ENCODE measurements at places on chromosomes 6 and 20.

DNA sequence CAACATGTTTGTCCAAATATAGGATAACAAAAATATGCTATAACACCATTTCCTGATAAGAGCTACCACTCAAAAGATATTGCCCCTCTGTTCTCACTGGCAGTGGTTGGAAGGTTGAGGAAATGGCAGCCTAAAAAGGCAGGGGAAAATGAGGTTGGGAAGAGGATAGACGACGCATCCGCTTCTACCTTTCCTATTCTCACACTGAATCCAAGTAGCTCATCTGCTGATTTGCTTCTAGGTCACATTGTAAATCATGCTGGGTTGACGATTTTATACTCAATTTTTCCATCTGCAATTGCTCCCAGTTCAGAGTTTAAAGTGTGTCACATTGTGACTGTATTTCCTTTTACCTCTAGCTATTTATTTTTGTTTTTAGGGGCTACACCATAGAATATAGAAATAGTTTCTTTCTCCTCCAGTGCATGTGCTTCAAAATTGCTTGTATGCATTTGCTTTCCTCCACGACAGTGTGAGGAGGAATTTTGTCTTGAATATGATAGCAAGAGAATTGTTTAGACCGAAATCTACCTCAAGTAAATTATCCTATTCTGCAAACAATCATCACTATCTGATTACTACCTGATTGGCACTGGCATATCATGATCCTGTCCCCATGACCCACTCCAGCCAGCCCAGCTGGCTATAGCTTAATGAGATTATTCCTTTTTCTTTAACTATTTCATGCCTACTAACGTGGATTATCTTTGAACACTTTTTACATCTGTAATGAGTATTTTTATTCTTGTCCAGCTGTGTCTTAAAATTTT is 179.6 kb upstream of the RAB32 start:
- DNase-seq: no peak

DNA sequence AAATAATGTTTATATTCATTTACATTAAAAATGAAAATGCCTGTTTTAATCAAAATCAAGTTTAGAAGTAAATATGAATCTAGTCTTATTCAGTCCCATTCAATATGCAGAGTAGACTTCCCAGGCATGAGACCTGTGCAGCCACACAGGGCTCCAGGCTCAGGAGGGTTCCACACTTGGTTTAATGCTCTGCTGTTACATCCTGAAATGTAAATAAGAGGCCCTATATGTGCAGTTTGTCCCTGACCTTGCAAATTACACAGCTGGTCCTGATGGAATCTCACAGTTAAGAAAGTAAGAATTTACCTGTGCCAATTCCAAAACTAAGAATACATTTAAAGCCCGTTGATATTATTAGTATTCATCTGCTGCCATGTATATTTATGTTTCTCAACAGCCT is 79.4 kb downstream of the ARHGAP18 start:
- no peak for DNase-seq

DNA sequence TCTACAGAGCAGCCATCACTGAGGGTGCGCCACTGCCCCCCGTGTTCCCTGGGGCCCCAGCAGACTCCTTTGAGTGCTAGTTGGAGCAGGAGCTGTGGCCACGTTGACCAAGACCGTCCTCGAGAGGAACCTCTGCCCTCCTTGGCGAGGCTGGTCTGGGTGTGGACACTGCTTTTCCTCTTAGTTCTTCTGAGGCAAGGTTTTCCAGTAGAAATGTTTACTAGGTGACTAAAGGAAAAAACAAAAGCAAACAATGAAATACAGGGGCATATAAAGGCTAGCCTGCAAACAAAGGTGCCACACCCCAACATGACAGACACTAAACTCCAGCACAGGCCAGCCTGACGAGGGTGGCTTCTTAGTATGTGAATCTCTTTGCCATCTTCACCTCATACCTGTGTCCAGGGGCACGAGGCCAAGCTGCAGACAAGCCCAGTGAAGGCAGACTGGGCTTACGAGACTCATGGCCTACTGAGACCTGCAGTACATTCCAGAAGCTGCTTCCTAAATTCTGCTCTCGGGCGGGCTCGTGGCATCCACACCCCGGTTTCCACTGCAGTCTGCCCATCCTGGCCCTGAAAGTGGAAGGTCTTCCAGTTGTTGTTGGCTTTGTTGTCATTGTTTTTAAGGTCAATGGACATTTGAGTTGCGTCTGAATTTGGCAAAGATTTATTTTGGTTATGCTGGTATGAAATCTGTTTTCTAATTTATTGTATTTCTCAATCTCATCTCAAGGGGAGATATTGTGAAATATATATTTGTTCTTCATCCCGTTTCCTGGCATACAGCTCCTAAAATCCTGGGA is 39.2 kb downstream of the FAM50B start:
- DNase-seq: no peak

DNA sequence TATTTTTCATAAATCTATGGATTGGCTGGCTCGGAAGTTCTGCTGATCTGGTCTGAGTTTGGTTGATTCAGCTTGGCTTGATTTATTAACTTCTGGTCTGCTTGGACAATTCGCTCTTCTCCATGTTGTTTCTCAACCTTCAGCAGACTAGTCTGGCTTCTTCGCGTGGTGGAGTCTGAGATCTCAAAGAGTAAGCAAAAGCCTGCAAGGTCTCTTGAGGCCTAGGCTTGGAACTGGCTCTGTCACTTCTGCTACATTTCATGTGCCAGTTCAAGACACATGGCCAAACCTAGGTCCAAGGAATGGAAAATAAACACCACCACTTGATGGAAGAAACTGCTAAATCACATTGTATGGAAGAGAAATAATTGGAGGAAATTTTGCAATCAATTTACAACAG is 115.1 kb upstream of the JAG1 start:
- DNase-seq: no peak

DNA sequence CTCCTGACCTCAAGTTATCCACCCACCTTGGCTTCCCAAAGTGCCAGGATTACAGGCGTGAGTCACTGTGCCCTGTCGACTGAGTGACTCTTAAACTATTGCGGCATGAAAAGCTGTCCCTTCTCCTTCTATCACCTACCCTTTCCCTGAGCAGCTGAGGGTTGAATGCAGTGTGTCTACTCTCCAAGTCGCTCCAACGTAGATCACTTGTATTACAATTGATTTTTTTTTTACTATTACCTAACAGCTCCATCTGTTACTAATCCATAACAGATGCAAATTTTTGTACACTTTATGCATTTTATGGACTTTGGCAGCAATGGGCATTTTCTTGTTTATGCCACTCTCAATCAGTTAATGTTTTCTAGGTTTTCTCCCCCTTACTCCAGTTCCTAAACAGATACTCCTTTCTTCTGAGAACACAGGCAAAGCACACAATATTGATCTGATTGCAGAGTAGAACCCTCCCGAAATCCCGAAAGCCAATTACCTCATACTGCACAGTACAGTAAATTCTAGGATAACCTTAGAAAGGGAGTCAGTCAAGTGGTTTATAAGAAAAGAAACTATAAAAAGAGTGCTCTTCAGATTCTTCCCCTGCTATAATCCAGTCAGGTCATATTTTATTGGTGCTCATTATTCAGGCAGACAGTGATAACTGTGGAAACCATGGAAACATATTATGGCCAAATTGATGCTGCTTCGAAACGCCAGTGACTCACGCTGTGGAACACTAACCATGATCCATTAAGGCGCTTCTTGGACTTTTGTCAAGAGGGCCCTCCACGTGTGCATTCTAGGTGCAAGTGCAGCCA is 273.0 kb downstream of the ADGB start:
- no peak for DNase-seq

- DNase-seq: no peak
These were observed 8.6 kb upstream of the HIVEP2 start for GRCh38 chr6:142953373-142954273.

- no peak for DNase-seq
These were observed 44.1 kb downstream of the DUSP22 start for GRCh38 chr6:336159-337114.

- DNase-seq: peak; percentile 89
These were observed 109.6 kb downstream of the RTN4IP1 start for GRCh38 chr6:106519460-106520394.

DNA sequence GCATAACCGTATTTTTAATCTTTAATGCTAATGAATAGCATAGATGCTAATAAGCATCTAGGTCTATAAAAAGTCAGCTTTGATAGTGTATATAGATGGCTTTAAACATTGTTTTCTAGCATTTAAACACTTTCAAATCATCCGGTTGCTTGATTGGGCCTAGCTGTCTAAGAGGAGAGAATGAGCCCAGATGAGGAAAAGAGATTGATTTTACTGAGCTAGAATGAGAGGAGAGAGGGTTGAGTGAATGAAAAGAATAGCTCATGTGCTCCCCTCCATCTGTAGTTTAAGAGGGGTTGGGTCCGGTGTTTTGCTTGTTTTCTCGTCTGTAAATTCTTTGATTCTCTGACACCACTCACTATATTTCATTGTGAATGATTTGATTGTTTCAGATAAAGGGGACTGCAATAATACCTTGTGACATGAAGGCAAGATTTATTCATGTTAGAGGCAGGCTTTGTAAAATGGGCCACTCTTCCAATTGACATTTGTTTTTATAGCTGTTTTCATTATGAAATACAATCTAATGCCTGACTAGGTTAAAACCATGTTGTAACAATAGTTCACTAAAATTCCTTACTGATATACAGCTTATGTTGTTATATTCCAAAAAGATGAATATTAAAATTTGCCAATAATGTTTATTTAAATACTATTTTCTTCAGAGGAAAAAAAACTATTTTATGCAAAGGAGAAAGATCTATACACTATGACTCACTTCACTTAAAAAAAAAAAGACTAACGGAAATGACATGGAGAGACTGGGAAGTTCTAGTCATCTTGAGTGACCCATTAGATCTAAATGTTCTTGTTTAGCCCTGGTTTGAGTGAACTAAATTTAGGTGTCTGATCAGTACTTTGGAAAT is 3.2 kb downstream of the PTPN1 start:
- DNase-seq: no peak

- no peak for DNase-seq
These were observed 724 bp downstream of the CDKN1A start for GRCh38 chr6:36679043-36679833.

DNA sequence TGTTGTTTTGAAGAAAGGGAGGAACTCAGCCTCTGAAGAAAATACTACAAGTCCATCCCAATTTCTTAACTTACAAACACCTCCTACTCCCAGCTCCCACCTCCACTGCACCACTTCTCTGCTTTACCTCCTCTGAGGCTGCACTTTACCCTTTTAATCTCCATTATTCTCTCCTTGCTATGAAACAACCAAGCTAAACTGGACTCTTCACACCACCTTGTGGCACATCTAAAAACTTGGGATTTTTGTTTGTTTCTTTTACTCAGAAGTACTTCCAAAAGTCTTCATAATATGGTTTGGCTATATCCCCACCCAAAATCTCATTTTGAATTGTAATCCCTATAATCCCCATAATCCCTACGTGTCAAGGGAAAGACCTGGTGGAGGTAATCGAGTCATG is 142.2 kb downstream of the MOXD1 start:
- DNase-seq: no peak

DNA sequence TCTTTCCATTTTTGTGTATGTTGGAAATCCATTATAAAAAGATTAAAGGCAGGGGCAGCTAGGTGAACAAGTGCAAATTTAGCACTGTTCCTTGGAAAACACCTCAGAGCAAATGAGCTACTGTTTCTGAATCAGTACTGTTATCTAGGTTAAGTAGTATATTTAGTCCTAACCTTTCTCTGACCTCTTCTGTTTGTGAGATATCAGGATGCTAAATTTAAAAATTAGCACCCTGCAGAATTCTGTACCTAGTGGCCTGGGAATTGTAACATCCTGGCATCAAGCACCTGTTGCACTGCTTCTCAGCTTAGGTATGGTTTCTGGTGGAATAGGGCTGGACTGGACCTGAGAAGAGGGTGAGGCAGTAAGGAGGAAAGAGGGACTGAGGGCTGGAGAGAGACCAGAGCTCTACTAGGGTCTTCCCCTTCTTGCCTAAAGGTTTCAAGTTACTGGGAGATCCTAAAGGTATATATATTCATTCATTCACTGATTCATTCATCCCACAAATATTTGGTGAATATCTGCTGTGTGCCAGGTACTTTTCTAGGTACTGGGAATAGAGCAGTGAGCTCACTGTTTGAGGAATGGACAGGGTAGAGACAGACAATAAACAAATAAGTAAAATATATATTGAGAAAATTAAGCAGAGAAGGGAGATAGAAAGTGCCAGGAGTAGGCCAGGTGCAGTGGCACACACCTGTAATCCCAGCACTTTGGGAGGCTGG is 5.2 kb downstream of the ZNF76 start:
- DNase-seq: peak; percentile 22

- peak; percentile 84 for DNase-seq
These were observed 233.4 kb downstream of the CD109 start for GRCh38 chr6:73929405-73929804.

DNA sequence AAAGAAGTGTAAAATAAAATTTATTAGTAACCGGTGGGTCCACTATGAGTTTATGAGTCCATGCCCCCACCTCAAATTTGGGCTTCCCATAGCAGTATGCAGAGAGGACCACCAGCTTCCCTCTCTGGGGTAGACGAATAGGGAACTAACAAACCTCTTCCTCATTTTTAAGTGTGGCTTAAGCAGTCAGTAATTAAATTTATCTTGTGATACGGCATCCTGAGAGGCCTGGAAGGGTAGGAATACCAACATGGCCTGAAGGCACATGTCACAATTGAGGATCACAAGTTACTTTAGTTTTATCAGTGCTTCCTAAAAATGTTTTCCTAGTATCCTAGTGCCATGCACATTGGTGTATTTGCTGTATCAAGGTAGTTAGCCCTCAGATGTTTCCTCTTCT is 239.9 kb downstream of the HIVEP2 start:
- DNase-seq: no peak

- no peak for DNase-seq
These were observed 96.0 kb upstream of the LOC128125822 start for GRCh38 chr6:63476302-63476701.

All from foreskin keratinocyte (primary cell).